ENCODE measurements at places on chromosomes 1 and 21.

GRCh38 chr21:29940991-29941390, 1.2 kb upstream of the GRIK1 start:
- DNase-seq, result no peak

GRCh38 chr1:47697616-47698335, 259.9 kb downstream of the FOXD2 start:
- no peak for DNase-seq

DNA sequence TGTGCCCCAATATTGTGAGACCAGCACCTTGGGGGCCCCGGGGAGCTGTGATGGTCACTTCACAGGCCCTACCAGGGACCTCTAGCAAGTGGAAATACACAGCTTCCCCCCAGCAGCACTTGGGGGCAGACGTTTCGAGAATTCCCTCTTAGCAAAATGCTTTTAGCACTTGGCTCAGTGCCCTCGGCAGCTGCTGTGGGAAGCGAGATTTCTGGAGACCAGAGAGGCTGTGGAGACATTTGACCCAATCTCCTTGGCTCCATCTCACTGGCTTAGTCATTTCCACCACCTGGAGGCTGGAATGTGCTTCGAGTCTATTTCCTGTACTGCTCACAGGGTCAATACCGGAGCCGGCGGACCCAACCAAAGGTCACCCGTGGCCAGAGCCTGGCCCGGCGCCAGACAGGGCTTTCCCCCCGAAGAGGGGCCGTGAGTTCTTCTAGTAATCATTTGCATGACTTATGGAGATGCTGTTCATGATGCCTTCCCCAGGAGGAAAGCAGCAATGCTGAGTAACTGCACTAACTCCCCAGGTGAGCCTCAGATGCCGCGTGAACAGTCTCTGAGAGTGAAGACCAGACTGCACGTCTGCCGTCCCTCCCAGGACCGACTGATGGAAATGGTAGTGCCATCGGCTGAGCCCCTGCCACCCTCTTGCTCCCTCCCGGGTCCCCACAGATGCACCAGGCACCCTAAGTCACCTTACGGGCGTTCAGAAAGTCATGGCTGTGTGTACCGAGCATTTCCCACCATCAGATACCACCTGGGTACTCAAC, 4.4 kb upstream of the C2CD2 start:
- DNase-seq, result no peak

- peak; percentile 42 for DNase-seq
Measured at GRCh38 chr1:151593730-151594129, 18.1 kb upstream of the SNX27 start.

- DNase-seq, result no peak
Measured at GRCh38 chr1:217026531-217026930, 303.3 kb upstream of the ESRRG start.

GRCh38 chr1:8723010-8723409, 94.4 kb downstream of the RERE start:
- no peak for DNase-seq

DNA sequence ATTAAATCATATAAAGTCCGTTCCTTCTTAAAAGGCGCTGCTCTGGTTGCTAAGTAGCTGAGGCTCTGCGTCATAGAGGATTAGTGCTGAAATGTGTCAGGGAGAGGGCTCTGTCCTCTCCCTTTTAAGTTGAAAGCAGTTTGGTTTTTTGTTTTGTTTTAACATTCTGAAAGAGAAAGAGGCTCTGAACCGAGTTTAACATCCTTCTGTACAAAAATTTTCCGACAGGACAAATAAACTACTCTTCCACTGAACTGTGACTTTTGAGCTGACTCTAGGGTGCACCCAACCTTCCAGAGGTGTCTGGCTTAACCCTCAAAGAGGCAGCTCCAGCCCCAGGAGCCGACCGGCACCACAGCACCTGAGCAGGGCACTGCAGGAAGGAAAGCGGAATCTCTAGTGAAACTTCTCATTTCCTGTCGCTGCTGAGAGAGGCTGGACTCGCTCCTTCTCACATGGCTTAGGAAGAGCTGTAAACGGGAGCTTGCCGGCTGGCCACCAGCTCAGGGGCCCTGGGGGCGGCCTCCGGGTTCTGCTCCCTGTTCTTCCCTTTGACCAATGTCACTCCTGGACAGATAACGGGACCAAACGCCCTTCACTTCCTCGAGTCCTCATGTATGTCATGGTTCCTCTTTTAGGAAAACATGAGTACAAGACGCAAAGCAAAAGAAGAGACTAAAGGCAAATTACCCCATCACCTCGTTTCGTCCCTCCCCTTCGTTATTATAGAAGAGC, 1.2 kb downstream of the VAV3 start:
- peak; percentile 49 for DNase-seq

DNA sequence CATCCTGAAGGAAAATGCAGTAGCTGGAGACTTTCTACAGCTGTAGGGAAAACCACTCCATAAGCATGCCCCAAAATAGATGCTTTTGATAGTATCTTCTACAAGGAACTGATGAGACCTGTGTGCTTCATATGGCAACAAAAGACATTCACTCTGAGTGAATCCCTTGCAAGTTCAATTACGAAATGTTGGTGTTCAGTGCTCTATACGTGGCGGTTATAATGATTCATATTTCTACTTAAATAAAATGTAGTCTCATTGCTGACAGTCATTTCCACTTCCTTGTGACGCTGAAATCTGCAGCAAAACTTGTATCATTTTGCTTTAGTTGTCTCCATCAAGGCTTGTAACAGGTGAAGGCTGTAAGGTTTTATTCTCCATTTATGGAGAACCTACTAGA, 20.6 kb downstream of the TOR1AIP2 start:
- DNase-seq, result no peak

DNA sequence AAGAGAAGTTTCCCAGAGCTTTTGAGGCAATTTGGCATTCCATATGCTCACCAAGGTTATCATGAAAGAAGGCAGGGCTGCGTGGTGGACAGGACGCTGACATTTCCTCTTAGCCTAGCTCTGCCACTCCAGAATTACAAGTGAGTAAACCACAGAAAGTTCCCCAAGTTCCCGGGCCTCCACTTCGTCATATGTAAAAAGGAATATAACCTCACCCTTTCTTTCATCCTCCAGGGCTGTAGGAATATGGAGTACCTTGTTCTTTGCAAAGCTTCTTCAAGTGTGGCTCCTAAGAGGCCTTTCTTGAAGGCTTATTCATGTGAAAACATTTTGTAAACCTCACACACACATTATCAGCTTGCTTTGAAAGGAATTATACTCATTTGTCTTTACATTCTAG, 210.2 kb downstream of the GREM2 start:
- no peak for DNase-seq

DNA sequence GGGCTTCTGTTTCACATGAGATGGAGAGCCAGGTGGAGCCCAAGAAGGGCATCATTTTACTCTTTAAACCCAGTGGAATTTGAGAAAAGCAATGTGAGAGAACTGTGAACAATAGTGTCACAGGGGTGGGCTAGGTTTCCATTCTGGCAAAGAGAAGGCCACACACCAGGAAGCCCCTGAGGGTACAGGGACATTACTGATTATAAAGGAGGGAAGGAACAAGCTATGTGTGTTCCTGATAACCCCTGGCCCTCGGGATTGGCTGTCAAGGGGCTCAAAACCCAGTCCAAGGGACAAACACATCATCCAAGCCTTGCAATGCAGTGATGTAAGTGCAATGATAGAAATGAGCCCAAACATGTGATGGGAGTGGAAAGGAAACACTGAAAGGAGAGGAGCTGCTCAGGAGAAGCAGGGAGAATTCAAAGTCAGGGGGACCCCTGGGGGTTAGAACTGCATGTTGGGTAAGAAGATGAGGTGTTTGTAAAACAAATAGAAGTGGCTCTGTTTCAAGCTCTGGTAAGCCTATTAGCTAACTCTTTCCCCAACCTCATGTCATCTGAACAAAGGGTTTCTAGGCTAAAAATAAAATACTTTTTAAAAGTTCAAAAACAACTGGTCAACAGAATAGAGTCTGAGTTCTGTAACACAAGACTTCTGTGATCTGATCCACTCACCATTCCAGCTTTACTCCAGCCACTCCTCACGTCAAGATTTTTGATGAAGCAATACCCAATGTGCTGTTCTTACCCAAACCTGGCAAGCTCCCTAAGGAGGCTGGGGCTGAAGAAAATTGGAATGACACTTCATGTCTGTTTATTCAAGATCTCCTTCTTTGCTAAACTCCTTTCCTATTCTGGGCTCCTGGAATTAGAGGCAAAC, 51.1 kb upstream of the IL12RB2 start:
- no peak for DNase-seq

GRCh38 chr1:173191011-173191705, 16.0 kb downstream of the TNFSF4 start:
- DNase-seq, result no peak

- no peak for DNase-seq
Measured at GRCh38 chr21:32929633-32930038, 96.1 kb upstream of the OLIG2 start.

DNA sequence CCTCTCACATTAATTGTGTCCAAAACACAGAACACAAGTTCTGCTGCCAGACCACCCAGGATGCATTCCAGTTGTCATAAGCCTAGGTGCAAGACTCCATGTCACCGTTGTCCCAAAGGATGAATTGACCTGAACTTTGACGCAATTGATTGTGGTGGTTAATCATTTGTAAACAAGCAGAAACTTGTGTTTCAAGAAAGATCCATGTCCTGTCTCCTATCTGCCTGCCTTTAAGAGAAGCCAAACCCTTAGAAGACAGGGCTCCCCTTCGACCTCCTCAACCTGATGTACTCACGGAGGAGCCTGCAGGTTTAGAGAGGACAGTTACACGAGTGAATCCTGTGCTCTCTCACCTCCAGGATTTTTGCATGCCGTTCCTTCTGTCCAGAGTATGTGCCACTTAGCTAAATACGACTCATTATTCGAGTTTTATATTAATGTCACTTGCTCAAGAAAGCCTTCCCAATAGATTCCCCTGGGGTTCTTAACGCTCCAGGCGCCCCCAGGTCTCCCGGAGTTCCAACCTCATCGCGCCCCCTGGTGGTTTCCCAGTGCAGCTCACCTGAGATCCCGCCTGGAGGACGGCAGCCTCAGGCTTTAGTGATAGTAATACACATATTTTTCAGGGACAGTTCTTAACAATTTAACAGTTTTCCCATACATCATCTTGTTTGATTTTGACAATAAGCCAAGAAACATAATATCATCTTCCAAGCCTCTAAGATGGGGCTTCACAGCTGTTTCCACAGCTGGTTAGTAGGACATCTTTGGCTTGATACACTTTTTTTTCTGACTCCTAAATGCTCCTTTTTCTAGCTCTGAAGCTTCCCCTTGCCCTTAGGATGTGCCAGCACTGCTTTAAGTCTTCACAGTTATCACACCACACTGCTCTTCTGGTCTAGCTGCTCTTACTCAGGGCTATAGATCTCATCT, 2.4 kb upstream of the C8B start:
- DNase-seq, result peak; percentile 73
